SK-MEL-5 (cell line): ENCODE measurements at places on chromosomes 6 and 20.

DNA sequence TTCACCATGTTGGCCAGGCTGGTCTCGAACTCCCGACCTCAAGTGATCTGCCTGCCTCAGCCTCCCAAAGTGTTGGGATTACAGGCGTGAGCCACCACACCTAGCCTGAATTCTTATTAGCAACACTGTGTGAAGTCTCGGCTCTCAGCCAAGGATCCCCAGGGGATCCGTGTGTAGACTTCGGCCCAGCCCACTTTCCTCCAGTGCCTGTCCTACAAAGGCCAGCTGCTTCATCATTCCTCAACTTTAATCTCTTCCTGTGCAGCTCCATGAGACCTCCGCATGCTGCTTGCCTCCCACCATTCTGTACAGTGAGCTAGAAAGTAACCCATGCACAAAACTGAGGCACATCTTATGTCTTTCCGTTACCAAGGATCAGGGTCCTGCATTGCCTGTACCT, 71.8 kb downstream of the SAMD3 start:
- DNase-seq, result no peak

GRCh38 chr20:48242623-48243022, 457.3 kb upstream of the SULF2 start:
- no peak for DNase-seq

- no peak for DNase-seq
Measured at GRCh38 chr20:33418033-33418432, 16.7 kb upstream of the CDK5RAP1 start.

GRCh38 chr20:53639647-53640440, 46.2 kb upstream of the ZNF217 start:
- DNase-seq, result no peak

DNA sequence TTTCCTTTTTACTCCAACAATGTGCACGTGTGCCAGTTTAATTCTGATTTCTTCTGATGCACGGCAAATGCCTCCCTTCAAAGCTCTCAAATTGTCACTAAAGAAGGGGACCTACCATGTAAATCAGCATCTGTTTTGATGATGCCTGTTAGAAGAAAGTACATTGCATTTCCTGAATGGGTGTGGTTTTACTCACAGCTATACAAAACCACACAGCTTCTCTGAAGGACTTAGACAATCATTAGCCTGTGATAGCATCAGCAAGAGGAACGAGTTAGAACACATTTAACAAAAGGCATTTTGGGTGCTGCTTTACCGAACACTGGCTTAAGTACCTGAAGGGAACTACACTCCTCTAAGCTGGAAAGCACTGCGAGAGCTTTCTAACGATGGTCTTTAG, 109.4 kb downstream of the ATXN1 start:
- DNase-seq, result no peak

DNA sequence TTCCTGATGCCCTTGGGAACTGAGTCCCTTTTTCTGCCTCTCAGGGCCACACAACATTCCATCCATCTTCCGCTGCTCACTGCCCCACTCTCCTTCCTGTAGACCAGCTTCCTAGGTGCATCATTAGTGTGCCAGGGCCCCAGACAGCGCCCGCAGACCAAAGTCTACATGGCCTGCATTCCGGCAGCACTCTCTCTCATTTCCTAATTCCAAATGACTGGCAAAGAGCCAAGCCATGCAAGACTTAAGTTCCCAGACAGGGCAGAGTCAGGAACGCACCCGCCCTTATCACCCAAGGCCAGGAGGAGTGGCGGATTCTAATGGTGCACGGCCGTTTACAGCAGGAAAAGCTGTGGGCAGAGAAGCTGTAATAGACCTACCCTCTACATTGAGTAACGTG, 159.8 kb upstream of the ARID1B start:
- no peak for DNase-seq

- DNase-seq, result no peak
Measured at GRCh38 chr20:12414446-12415274, 497.0 kb downstream of the BTBD3 start.

GRCh38 chr6:44407951-44408670, 20.6 kb downstream of the CDC5L start:
- DNase-seq, result no peak

DNA sequence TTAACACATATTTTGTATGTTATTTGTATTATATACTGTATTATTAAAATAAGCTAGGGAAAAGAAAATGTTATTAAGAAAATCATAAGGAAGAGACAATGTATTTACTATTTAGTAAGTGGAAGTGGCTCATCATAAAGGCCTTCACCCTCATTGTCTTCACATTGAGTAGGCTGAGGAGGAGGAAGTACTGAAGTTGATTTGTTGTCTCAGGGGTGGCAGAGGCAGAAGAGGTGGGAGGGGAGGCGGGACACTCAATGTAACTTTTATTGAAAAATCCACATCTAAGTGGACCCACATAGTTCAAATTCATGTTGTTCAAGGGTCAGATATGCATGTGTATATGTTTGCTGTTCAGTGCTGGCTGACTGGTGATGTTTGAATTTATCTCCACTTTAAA, 210.2 kb upstream of the CITED2 start:
- DNase-seq, result no peak

DNA sequence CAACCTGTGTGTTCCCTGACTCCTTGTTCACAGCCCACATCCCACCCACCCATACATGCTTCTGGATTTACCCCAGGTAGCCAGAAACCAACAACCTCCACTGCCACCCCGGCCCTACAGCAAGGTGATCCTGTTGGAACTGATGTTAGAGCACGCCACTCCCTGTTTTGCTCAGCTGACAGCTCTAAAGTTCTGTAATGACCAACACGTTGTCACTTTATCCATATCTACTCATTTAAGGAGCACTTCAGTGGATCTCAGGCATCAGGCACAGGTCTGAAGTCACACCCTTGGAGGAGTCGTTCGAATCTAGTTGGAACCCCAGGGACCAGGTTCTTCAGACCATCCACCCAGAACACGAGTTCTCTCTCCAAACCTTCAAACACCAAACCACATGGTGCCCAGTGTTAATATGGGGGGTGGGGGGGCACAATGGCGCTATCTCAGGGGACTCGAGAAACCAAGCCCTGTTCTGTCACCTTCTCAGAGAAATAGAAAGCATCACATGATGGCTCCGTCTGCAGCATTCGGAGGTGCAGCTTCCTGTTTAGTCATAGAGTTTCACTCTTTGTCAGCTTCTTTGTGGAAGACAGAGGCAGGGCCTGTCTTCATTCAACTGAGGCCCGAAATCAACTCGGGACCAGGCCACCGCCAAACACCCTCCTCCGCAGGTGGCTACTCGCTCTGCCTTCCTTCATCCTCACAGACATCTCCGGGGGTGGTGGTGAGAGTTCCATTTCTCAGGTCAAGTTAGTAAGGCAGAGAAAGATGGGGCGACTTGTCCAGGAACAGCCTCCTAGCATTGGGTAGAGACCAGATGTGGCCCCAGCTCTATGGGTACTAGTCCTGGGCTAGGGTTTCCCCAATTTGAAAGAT, 142.2 kb downstream of the NFATC2 start:
- DNase-seq, result peak; percentile 49
